Omental fat pad (tissue), 4 donors: ENCODE measurements at places on chromosomes 16 and 17. TPM values are rescaled to one million over a fixed set of nuclear protein-coding genes. Genes with fewer than 3 reads are reported as not detected.

GRCh38 chr16:28171816-28172215 lies 39.9 kb downstream of the XPO6 start:
- no peak for DNase-seq

DNA sequence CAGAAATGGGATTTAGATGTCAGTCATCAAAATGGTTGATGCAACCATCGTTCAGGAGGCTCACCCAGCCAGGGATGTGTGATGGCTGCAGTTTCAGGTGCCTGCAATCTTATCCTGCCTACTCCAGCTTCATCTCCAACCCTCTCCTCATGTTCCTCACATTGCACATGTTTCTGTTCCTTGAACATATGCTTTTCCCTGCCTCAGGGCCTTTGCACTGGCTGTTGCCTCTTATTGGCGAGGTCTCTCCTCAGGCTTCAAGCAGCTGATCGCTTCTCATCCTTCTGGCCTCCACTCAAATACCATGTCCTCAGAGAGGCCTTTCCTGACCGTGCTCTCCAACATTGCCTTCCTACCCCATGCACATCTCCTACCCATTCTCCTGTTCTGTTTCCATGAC lies 24.6 kb downstream of the ARSG start:
- DNase-seq, result no peak

- no peak for DNase-seq
Measured at GRCh38 chr17:48311324-48311723, 118.7 kb downstream of the SKAP1 start.

DNA sequence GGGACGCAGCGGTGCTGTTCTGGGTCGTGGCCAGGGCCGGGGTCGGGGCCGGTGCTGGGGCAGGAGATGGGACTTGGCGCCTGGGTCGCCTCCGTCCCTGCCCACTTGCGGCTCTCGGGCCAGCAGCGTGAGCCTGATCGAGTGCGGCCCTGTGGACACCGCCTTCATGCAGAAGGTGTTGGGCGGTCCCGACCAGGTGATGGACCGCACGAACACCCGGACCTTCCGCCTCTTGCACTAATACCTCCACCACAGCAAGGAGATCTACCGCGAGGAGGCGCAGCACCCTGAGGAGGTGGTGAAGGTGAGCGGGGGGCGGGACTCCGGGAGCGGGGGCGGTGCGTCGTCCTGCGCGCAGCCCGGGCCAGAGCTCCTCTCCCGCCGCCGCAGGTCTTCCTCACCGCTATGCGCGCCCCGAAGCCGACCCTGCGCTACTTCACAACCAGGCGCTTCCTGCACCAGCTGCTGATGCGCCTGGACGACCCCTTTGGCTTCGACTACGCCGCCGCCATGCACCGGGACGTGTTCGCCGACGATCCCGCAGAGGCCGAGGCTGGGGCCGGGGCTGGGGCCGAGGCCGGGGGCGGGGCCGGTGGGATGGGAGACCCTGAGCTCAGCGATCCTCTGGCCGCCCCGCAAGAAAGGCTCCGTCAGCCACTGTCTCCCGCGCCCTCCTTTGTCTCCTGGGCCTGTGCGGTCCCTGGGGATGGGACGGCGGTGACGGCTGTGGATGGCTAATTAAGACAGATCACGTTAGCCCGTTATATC lies 4.5 kb upstream of the HSD17B1 start:
- peak; percentile 60 for DNase-seq

GRCh38 chr16:86899757-86900156 lies 321.4 kb downstream of the FOXL1 start:
- no peak for DNase-seq

DNA sequence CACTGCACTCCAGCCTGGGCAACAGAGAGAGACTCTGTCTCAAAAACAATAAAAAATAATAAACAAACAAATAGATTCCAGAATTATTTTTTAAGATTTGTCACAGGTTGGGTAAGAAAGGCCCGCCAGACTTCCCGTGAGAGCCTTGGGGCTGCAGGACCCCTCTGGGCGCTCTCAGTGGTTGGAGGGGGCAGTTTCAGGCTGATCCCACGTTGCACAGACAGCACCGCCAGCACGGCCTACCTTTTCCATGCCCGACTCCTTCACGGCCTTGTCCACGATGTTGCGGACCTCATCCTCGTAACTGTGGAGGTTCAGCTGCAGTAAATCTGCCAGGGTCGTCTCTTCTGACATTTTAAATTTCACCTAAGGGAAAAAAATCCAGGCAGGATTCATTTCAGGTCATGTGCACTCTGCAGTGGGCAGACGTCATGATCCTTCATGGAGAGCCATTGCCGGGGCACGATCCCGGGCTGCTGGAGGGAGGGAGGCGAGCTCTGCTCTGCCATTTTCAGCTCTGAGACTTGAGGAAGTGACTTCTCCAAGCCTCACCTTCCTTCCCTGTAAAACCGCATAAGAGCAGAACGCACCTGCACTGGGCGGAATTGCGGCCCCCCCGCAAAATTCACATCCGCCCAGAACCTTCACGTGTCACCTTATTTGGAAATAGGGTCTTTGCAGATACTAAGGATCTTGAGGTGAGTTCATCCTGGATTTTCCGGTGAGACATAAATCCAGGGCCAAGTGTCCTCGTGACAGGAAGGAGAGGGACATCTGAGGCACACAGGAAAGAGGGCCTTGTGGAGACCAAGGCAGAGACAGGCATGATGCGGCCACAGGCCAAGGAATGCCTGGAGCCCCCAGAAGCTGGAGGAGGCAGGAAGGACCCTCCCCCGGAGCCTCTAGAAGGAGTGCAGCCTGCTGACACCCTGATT lies 66.8 kb downstream of the DNAH17 start:
- no peak for DNase-seq

- DNase-seq, result no peak
Measured at GRCh38 chr16:24974859-24975258, 40.3 kb downstream of the ARHGAP17 start.

Gene CAPNS2
- 0.75 TPM for total RNA-seq

Gene VMO1
- 8.7 TPM for total RNA-seq
